ENCODE measurements at places on chromosomes 6 and 20.

DNA sequence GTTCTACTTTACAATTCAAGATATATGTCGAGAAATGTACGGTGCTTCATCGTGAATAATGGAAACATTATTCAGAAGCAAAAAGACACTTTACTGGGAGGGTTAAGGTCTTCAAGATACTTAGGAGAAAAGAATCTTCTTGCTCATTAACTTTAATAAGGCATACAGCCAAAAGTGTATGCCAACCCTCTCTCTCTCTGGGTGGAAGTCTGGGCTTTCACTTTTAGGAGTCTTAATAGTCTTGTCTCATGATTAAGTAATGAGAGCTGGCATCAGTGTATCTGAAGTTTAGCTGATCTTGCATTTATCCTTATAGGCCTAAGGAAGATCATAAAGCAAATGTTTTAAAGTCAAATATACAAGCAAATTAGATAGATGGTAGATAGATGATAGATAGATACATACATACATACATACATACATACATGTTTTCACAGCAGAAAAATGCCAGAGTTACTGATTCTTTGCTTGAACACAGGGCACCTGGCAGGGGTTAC is 21.5 kb downstream of the OLIG3 start:
- no peak for DNase-seq

GRCh38 chr6:146408583-146408982 is 135.1 kb upstream of the RAB32 start:
- DNase-seq = no peak

DNA sequence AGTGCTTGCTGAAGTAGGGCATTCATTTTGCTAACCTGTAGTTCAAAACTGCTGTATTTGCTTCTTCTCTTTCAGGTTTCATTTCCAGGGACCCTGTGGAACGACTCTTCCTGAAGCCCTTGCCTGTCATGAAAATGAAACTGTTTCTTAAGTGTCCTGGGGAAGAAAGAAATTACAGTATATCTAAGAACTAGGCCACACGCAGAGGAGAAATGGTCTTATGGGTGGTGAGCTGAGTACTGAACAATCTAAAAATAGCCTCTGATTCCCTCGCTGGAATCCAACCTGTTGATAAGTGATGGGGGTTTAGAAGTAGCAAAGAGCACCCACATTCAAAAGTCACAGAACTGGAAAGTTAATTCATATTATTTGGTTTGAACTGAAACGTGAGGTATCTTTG is 3.4 kb upstream of the NOL7 start:
- no peak for DNase-seq

DNA sequence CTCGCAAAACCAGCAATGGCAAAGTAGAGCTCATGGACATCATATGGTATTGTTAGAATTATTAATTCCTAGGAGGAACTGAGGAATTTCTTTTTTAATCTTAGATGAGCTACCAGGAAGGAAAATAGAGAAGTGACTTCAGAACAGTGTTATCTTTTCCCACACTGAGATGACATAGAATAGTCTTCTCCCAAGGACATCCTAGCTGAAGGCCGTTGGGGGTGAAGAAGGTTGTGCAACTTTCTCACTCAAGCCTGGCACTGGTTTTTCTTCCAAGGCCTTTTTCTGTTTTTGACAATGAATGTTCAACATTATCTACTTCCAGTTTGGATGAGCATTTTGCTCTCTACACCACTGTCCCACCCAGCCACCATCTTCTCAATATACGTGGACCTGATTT is 35.8 kb upstream of the MAS1 start:
- no peak for DNase-seq

- DNase-seq = no peak
Measured at GRCh38 chr6:41720783-41721182, 14.6 kb downstream of the TFEB start.

DNA sequence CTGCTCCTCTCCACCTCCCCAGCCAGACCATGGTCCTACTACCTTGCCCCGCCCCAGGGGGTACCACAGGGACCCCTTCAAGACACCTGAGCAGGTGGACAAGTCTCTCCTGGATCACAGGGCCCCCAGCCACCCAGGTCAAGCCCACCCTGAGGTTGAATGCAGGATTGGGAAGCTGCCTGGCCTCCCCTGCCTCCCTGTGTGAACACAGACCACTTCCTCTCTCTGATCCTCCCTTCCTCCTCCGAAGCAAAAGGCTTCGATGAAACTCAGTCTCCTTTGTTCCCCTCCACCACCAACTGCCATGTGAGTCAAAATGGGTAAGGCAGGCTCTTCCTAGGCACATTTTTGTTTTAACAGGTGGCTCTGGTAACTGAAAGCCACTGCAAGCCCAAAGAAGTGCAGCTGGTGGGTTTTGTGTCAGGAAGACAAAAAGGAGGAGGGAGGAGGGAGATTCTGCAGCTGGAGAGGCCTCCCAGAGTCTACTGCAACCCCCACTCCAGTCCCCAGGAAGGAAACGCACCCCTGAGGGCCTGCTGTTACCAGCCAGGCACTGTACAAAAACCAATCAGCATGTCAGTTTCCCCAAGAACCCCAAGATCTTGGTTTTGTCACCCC is 5.4 kb downstream of the ADA start:
- DNase-seq = no peak

DNA sequence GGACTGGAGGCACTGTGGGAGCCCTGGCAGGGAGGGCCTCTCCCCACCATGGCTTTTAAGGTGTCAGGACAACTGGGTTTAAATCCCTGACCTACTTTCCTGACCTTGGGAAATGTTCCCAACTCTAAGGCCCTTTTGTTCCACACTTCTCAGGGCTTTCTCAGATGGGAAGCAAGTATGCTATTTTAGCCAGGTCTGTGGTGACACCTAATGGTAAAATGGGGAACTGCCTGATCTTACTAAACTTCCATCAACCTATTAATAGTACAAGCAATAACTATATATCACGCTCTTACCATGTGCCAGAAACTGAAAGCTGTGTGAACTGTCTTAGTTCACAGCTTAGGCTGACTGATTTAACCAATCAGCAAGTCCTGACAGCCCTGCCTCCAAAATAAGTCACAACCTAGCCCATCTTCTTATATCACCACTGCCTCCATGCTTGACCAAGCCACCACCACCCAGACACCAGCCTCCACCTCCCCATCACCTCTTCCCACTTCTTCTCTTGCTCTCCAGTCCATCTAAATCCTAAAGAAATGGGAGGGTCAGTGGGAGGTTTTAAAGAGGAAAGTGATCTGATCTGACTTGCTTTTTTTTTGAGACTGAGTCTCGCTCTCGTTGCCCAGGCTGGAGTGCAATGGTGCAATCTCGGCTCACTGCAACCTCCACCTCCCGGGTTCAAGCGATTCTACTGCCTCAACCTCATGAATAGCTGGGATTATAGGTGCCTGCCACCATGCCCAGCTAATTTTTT is 6.9 kb upstream of the BLCAP start:
- DNase-seq = no peak

- no peak for DNase-seq
Measured at GRCh38 chr6:148811459-148811858, 64.6 kb downstream of the UST start.

GRCh38 chr20:15836634-15837033 is 736.6 kb downstream of the KIF16B start:
- DNase-seq = no peak

DNA sequence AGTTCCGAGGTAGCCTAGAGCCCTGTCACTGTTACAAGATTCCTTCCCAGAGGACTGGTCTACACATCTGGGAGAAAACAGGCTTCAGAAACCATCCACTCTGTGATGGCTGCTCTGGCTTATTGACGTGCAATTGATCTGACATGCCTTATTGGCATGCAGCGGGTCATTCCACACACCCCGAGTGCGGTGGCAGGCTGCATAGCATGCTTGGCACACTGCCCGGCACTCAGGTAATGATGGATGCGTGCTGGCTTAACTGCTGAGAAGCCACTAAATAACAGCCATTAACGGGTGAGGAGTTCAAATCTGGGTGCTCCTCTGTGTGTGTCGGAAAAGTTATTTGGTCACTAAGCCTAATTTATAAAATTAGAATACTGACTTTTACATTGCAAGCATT is 67.9 kb upstream of the CDH4 start:
- no peak for DNase-seq

- no peak for DNase-seq
Measured at GRCh38 chr6:77463308-77463860, at the start of gene HTR1B. Gene HTR1B (minus strand): TSS chr6:77463491. CDS start chr6:77463403, 88 bp downstream.

All from anterior cingulate cortex (tissue), 58 donors.